ENCODE measurements at places on chromosomes 5 and 9. TPM values are rescaled to one million over a fixed set of nuclear protein-coding genes. Genes with fewer than 3 reads are reported as not detected.
A peak's percentile ranks its signal among the peaks of the same experiment; 100 is the strongest.

The ANKHD1 gene
- total RNA-seq, result 82.0 TPM

The HK3 gene
- not detected for total RNA-seq

DNA sequence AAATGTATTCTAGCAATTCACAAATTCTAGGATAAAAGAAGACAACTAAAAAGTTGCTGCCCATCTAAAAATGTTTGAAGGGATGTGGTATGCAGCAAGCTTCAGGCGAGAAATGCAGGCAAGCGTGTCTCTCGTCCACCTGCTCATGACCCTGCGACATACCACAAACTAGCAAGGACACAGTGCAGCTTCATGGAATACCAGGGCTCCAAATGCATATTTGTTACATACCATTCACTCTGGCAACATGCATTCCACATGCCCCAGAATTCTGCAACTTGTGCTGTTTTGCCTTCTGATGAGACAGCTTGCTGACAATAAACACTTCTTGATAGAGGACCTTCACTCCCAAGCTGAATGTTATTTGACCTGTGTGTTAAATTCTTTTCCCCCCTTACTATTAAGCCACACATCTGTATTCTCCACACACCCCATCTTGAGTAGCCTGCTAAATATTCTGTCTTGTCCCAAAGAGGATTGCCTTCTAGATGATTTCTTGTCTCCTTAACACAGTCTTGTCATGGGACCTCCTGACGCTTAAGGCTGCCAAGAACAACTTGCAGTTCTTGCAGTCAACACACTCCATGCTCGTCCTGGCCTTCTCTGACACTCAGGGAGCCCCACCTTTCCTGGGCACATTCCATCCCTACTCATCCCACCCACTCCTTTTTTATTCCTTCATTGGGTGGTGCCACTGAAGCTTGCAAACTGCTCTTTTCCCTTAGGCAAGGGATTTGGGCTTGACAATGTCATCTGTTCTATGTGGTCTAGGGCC is 340.5 kb downstream of the PIK3R1 start:
- DNase-seq, result no peak

DNA sequence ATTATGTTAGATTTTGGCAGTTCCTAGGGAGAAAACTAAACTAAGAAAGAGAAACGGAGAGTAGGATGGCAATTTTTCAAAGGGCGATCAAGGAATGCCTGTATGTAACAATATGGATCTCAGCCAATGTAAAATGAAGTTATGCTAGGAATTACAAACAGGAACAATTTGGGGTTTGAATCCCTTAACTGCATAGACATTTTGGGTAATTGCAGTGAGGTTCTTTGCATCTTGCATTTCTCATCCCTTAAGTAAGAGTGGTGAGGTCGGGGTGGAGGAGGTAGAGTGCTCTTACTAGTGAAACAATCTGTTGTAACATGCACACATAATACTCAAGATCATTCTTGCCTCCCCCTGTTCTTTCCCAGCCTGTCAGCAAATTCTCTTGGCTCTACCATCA is 137.6 kb downstream of the NPR3 start:
- no peak for DNase-seq

DNA sequence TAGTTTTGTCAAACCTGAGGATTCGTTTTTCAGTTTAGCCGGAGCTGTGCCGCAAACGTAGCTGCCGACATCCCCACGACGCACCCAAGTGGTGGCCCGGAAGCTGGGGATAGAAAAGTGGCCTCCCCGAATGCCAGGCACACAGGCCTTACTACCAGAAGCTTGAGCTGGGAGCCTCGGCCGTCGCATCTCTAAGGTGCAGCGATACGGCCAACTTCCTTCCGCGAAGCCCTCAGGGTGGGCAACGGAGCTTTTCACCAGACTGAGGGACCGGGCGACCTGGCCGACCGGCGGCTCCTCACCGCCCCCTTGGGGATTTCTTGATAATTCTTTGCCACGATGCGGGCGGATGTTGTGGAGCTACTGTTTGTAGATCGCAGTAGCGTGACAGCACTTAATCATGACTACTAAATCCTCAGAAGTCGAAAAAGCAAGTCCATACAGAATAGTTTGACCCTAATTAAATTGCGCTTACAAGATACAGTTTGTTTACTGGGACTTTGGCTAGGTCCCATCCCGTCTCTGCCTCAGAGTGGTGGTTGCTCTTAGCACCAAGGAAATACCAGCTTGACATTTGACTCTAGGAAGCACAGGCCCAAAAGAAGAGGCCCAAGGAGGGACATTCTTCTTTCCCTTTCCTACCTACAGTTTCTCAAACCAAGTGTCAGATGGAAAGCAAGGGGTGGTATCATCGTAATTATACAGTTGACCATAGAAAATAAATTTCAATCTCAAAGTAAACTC is 613 bp upstream of the TMEM267 start:
- DNase-seq, result peak; percentile 85
